ENCODE measurements at places on chromosomes 4 and X.
A peak's percentile ranks its signal among the peaks of the same experiment; 100 is the strongest.

- DNase-seq = no peak
Observed at GRCh38 chr4:101356928-101357327, 9.6 kb upstream of the PPP3CA start.

GRCh38 chrX:115147220-115147619 lies 42.0 kb upstream of the RBMXL3 start:
- no peak for DNase-seq

GRCh38 chr4:128825226-128825625 lies 15.7 kb downstream of the JADE1 start:
- DNase-seq = no peak

DNA sequence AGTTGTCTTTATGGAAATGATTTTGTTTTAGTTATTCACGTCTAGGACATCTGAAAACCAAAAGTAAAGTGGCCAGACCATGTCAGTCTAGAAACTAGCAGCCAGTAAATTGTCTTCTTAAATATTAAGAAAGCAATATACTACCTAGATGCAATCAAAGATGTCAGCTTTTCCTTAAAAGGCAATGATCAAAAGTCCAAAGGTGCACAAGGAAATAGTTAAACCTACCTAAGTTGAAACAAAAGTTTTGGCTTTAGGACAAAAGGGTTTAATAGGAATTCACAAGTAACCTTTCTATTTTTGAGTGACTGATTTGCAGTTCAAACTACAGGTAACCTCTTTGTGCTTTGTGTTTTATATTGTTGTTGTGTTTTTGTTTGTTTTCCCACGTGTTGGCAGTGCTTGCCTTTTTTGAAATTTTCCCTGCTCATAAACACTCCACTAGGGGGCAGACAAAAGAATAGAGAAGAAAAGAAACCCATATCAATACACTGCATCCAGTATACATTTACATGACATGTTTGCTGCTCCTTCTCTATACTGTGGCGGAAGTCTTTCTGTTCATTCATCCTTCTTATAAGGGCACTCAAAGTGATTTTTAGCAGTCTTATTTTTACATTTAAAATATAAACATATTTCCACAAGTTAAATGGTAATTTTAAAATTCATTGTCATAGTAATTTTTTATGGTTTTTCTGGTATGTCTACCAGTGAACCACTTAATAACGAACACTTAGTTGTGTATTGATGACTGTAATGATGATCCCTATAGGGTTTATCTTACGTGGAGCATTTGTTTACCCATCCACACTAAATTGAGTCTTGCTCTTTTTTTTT lies 62.7 kb downstream of the GAB1 start:
- DNase-seq = peak; percentile 54

DNA sequence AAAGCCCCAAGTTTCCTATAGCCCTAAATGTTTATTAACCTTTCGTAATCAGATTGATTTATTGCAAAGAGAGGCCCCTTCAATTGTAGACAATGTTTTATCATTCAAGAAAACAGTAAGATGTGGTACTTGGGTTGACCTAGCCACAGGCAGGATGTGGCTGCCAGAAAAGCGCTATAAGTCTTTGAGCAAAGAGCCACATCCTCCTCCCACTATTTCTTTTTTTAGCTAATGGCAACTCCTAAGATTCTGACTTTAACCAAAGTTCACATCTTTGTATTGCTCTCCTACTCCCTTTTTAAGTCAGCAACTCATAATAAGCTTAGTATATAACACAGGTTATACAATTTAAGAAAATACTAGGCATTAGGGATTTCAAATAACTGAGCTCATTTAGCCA lies 70.7 kb upstream of the PPP3CA start:
- DNase-seq = no peak

GRCh38 chrX:119687661-119688413 lies 5.1 kb downstream of the SEPTIN6 start:
- no peak for DNase-seq

DNA sequence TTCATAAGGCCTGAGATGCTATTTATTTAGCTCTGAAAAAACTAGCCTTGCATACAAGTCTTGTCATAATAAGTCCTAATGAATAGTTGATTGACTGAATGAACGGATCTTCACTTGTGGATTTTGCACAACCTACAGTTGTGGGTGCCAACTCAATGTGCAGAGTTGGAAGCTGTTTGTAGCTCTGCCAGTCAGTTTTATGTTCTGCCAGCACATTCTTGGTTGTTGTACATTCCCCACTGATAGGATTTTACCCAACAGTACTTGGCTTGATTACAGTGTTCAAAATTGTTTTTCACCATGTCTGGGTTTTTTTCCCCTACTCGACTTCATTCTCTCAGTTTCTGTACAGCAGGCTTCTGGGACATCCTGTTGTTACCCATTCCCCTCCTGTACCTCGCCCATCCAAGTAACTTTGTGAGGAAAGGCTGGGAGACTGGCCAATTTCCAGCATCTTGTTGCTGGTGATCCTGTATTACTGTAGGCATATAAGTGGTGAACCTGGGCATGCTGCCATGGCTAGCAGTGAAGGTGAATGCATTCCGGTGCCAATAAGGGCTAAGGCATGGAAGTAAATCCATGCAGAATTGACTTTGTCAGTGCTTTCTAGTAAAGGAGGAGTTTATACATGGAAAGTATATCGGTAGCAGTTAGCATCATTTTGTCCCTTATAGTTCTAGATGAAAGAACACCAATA lies 22.8 kb downstream of the IL1RAPL1 start:
- no peak for DNase-seq

DNA sequence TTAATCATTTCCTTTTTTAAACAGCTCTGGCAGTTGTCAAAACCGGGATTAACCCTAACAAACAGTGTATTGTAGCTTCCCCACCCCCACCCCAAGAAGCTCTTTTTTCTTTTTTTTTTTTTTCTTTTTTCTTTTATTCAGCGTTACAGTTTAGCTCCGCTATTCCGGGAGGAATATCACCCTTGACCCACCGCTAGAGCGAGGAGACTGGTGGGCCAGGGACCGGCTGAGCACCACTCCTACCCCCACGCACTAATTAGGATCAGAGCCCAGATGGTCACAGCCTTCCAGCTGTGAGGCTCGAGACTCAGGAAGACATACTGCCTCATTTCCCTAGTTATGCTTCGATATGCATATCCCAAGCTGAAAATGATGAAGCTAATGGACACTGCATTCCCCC lies 2.0 kb downstream of the PARM1 start:
- peak; percentile 46 for DNase-seq

GRCh38 chr4:147138171-147138570 lies 192.5 kb upstream of the TTC29 start:
- DNase-seq = no peak

DNA sequence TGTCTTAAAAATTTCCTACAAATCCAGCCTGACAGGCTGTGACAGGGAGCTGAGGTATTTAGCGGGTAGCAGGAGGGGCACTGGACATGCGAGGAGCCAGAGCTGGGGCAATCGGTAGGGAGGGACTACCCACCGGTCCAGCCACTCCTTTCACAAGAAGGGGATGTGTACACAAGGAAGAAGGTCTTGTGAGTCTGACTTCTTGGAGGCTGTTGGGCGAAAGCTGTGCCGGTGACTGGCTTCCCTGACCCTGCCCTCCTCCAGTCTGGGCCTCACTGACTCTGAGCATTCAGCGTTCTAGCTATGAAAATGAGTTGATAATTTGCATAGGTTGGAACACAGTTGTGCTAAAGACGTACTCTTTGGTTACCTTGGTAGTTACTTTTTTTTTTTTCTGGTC lies 12.7 kb upstream of the CXCL8 start:
- DNase-seq = no peak

GRCh38 chr4:186932196-186932595 lies 208.5 kb upstream of the FAT1 start:
- DNase-seq = peak; percentile 62

- DNase-seq = no peak
Observed at GRCh38 chr4:176919631-176920030, 126.9 kb upstream of the VEGFC start.

DNA sequence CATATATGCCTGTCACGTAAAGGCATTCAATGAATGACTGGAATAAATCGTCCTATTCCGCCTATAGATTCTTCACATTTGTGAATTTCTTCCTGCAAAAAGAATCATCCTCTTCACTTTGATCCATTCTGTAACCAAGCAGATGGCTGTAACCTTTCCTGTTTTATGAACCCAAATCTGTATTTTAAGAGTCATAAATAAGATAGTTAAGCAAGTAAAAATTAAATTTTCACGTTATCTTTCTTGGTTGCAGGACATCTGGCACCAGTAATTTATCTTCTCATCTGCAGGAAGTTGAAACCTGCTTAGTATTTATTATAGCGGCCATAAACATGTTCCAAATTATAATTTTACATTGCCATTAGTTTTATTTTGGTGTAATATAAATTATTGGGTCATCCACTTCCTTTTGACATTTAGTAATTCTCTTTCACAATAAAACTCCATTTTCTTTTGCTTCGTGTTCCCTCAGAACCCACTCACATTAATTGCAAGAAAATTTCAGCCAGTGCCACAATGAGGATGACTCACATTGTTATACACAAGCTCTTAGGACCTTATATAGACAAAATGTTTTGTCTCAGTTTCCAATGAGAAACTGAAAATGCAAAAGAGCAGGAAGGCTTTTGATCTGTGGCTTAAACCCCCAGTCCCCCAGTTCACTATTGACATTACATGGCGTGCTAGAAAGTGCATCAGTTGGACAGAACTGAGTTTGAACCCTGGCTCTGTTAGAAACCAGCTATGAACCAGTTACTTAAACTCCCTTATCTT lies 51.1 kb downstream of the TMEM156 start:
- DNase-seq = no peak

DNA sequence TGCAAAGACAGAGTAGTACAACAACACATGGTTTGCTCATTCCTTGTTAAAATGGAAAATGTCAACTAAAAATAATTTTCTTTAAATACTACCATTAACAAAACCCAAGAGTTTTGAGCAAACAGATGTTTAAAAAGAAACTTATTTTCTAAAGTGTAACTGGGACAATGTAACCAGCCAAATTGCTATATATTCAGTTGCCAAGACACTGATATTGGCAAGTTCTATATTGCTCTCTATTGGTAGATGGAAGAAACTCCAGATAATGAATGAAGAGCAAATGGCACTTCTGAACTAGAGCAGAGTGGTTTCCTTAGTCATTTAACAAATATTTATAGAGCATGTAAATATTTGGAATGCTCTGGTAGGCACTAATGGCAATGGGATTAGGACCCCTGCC lies 966.2 kb downstream of the RPA4 start:
- no peak for DNase-seq

GRCh38 chr4:45079616-45080015 lies 353.3 kb upstream of the GNPDA2 start:
- no peak for DNase-seq

DNA sequence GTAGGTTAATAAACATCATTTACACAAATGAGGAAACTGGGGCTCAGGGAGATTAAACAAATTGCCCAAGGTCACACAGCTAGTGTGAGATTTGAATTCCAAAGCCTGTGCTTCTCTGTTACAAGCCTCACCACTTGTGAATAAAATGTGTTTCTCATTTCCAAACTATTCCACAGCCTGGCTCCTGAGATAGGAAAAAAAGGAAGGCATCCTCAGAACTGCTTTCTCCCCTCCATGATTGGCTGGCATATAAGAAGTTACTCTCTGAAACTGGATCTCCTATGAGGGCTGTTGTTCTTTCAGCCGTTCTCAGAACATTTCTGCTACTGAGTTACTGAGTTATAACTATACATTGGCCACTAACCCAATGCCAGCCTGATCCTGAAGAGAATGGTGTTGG lies 237.9 kb downstream of the MAML3 start:
- no peak for DNase-seq

DNA sequence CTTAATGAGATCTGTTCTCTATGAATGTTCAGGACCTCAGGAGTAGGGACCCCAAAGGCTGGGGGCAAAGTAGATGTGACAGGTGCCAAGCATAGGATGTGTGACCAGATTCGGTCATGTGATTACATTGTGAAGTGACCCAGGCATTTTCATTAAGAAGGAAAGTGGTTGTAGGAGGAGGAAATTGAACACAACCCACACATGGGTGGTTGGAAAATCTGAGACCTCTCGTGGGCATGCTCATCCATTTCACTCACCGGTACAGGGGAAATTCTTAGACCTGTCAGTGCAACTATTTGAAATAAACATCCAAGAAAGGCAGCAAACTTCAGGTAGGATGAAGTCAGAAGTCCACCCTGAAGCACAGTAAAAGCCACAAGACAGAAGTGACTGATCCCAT lies 43.5 kb upstream of the CD99 start:
- DNase-seq = no peak

GRCh38 chr4:7637139-7637538 lies 202.4 kb upstream of the PSAPL1 start:
- DNase-seq = no peak

DNA sequence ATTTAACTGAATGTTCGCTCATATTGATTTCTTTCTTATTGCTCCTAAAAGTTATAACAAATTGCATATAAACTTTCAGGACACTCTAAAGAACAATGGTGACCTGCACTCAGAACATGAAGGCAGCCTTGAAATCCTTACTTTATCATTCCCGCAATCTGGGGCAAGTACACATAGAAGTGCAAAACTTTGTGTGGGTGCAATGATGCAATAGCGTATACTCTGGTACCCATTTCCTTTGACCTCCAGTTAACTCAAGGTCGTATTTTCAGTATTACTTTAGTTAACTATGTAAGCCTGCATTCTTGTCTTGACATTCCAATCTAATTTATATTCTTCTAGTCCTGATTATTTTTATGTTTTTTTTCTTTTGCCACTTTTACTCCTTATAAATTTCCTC lies 64.7 kb downstream of the C4orf46 start:
- no peak for DNase-seq

DNA sequence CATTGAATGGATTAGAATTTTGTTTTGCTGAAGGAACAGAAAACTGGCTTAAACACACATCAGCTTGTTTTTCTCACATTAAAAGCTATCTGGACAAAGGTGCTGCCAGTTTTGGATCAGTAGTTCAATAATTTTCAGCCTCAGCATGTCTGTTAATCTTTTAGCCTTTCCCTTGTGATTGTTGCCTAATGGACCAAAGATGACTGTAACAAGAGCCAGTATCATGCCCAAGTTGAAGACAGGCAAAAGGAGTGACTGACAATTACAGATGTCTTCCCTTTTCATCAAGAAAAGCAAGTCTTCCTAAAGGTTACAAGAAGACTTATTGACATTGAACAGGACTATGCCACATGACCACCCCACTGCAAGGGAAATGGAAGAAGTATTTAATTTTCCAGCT lies 419.7 kb downstream of the MAPK10 start:
- no peak for DNase-seq

DNA sequence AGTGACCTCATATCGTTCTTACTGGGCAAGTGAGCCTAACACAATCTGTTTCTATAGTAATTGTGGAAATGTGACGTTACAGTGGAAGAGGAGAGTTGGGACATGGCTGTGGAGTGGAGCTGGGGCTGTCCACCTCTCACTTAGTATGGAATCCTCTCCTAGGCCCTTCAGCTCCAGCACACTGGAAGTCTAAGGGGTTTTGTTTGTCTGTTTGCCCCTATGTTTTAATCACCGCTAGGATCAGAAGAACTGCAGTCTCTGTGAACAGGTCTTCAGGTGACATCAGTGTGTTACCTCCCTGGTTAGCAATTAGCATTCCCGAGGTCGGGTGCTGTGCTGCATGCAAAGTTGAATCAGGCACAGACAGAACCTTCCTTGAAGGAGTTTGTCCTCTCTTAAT lies 49.3 kb upstream of the CLDN34 start:
- DNase-seq = no peak

GRCh38 chr4:88788895-88789294 lies 91.3 kb upstream of the NAP1L5 start:
- no peak for DNase-seq

- peak; percentile 32 for DNase-seq
Observed at GRCh38 chr4:55636656-55636999, 530 bp upstream of the NMU start.
